Thoracic aorta (tissue), 2 donors: ENCODE measurements at places on chromosomes 1 and 21. TPM values are rescaled to one million over a fixed set of nuclear protein-coding genes. Genes with fewer than 3 reads are reported as not detected.

GRCh38 chr1:94925004-94925403 is 1.9 kb downstream of the CNN3 start:
- no peak for DNase-seq

DNA sequence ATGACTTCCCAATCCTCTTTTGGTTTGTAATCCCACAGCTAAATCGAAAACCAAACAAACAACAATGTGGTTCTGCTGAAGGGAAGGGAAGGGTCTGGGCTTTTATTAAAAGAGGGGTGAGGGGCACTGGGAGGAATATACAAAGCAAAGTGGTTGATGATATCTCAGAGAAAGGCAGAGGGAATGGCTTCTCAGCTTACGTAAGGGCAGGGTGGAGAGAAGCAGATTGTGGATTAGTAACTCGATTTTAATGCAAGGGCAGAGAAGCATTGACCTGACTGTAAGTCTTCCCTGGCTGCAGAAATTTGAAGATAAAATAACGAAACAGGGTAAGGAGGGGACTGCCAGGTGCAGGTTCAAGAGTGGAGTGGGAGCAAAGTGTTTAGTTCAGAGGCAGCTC is 438.2 kb upstream of the LRRC7 start:
- DNase-seq: no peak

- DNase-seq: no peak
Observed at GRCh38 chr21:18522181-18522972, 118.8 kb upstream of the TMPRSS15 start.

DNA sequence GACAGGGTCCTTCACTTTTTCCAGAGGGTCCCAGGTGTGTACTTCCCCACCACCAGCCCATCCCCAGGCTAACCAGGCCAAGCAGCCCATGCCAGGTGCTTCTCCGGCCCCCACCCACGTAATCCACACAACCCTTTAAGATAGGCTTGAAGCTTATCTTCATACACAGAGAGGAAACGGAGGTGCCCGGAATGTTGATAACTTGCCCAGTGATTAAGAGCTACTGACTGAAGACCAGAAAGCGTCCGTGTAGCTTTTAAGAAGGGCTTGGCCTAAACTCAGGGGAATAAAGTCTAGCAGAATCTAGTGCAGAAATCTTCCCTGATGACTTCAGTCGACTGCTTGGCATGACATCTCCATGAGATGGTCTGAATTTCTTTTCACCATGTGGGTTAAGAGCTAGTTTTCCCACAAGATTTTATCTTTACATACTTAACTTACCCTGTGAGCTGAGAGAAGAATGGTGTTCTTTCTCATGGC is 138.7 kb downstream of the GALNT2 start:
- DNase-seq: no peak

DNA sequence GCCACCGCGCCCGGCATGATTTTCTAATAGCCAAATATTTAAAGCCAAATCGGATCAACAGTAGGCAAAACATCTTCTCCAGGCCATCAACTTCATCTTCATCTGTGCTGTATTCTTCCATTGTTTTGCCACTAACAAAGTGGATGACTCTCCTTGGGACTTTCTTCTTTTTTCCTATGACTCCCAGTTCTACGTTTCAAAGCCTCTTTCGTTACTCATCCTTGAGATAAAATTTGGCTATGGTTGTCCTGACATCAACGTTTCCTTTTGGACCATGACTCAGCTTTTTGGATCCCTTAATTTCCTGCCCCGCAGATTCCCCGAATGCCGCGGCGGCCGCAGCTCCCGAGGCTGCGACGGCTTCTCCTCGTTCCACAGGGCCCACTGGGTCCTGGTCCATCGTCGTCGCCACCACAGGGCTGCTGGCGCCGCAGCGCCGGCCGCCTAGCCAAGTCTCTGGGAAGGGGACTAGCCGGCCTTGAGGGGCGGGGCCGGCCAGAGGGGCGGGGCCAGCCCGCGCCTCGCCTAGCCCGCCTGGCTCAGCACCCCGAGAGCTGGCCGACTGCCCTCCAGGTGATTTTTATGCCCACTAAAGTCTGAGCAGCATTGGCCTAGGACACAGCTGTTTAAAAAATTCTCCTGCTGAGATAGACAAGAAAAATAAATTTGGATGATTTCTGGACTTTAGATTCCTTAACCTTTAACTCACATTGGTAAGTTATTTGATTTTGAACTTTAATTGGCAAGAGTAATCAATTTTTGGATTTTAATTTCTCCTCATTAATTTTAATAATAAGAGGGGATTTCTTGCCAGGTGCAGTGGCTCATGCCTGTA is 93.9 kb downstream of the ADCY10 start:
- DNase-seq: peak; percentile 47

DNA sequence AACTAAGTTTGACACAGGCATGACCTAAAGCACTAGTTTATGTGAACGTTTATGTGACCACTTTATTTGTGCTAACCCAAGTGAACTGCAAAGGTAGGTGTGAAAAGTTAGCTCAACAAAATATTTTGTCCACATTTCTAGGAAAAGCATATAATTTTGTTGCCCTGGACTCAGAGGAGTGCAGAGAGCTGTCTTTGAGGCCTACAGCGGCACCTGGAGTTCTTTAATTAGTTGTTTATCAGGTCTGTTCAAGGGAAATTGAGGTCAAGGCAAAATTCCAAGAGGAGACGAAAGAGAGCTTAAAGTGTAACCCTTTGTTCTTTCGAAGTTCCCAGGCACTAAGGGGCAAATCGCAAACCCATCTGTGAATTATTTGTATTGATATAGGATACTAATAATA is 1.3 kb downstream of the GIPC2 start:
- no peak for DNase-seq

DNA sequence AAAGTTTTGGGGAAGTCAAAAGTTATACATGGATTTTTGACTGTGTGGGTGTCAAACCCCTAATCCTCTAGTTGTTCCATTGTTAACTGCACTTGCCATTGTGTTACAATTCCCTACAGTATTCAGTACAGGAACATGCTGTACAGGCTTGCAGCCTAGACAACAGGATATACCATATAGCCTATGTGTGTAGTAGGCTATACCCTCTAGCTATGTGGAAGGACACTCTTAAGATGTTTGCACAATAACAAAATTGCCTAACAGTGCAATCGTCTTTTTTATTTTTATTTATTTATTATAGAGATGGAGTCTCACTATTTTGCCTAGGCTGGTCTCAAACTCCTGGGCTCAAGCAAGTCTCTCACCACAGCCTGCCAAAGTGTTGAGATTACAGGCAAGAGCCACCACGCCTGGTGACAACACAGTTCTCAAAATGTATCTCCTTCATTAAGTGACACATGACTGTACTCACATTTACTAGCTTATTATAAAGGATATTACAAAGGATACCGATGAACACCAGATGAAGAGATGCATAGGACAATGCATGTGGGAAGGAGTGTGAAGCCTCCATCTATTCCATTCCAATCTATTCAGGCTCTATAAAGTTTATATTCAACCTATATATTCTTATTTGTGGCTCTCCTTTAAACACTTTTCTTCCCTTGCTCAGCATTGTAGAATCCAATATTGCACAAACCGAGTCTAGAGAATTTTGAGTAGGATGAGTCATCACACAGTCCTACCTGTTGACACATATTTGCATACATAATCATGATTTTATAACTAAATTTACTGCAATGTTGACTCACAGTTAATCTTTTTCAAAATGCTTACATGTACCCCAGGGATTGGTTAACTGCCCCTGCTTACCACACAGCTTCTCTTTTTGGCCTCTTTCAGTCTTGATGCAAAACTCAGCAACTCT is 28.4 kb upstream of the CEP350 start:
- no peak for DNase-seq

- no peak for DNase-seq
Observed at GRCh38 chr1:232780354-232780753, 24.9 kb upstream of the MAP10 start.

Gene TNFSF4
- total RNA-seq: 5.4 TPM

DNA sequence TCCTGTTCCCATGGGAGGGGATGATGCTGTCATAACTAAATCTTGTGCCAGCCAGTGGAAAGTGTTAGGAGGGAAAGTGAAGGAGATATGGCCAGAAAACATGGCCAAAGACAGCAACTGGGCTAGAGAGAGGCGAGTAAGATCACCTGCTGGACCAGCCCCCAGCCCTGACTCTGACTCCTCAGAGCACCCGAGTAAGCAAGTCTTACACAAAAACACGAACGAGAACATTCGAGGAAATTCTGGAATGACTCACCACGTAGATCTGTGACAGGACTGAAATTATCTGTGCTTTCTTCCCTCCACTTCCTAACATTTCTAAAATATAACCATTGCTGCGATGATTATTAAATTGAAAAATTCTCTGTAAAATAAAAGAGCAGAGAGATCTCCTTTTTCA is 9.2 kb downstream of the ZNF496 start:
- DNase-seq: no peak

GRCh38 chr1:237769916-237770315 is 120.8 kb downstream of the ZP4 start:
- no peak for DNase-seq

Gene SUSD4
- not detected for total RNA-seq

Gene FLVCR1
- total RNA-seq: 12.0 TPM

GRCh38 chr1:98538106-98538505 is 123.4 kb upstream of the SNX7 start:
- no peak for DNase-seq

DNA sequence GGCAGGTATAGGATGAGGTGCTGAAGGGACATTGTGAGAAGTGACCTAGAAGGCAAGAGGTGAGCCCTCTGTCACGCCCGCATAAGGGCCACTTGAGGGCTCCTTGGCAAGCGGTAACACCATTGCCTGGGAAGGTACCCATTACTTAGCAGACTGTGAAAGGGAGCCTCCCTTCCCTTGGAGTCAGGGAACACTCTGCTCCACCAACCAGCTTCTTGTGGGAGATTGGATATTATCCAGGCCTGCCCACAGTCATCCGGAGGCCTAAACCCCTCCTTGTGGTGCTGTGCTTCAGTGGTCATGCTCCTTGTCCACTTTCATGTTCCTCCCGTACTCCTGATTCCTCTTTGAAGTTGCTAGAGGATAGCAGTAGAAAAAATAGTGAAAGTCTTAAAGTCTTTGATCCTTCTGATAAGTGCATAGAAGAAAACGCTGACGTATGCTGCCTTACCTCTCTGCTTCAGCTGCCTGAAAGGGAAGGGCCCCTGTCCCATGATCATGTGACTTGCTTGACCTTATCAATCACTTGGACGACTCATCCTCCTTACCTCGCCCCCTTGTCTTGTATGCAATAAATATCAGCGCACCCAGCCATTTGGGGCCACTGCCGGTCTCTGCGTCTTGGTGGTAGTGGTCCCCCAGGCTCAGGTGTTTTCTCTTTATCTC is 16.0 kb downstream of the RBBP4 start:
- DNase-seq: no peak

Gene ZNHIT6
- 14.5 TPM for total RNA-seq

DNA sequence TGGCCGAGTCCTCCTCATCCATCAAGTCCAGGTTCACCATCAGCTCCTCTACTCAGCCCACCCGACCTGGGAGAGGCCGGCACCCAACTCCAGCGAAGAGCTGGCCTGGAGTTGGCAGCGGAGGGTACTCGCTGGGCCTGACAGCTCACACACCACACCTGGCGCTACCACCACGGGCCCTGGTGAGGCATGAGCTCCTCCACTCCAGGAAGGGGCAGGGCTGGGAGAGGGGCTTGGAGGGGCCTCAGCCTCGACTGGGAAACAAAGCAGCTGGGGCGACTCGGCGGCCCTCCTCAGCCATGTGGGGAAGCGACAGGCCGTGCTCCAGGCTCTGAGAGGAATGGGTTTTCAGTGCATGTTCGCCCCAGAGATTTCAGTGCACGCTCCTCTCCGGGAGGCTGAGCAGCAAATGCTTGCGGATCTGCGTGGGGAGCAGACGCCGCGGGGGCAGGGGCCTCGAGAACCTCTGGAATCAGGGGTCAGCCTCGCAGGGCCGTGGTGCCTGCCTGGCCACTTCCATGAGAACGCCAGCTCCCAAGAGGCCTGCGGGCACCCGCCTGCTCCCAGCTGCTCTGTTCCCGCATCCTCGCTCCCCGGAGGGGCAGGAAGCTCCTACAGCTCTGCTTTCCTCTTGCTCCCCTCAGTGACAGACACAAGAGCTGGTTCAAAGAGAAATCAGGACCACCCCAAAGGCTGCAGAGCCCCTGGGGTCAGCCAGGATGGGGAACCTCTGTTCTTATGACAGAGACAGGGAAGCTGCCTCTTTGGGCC is 18.9 kb upstream of the GPR153 start:
- DNase-seq: no peak
